ENCODE measurements at places on chromosomes 3 and 15. TPM values are rescaled to one million over a fixed set of nuclear protein-coding genes. Genes with fewer than 3 reads are reported as not detected.

DNA sequence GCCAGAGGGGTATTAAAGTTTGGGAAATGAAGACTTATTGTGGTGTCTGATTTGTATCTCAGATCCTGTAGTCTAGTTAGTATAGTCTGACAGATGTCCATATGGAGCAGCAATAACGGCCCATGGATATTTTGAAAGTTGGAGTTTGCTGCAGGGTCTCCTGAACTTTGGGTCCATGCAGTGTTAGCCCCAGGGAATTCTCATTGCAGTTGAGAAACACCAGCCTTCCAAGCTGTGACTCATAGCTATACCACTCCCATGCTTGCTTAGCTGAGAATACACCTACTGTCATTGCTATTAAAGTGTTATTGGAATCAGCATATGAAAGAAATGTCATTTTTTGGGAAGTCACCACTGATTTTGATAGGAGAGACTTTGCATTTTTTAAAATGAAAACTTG, 29.2 kb downstream of the TMOD2 start:
- no peaks in the 10 kb centered on the region for H3K27me3 ChIP-seq
- no peak for DNase-seq
- no peaks in the 10 kb centered on the region for H3K36me3 ChIP-seq
- H3K4me3 ChIP-seq, result no peak overlapping the region
- no peak overlapping the region for H3K27ac ChIP-seq

DNA sequence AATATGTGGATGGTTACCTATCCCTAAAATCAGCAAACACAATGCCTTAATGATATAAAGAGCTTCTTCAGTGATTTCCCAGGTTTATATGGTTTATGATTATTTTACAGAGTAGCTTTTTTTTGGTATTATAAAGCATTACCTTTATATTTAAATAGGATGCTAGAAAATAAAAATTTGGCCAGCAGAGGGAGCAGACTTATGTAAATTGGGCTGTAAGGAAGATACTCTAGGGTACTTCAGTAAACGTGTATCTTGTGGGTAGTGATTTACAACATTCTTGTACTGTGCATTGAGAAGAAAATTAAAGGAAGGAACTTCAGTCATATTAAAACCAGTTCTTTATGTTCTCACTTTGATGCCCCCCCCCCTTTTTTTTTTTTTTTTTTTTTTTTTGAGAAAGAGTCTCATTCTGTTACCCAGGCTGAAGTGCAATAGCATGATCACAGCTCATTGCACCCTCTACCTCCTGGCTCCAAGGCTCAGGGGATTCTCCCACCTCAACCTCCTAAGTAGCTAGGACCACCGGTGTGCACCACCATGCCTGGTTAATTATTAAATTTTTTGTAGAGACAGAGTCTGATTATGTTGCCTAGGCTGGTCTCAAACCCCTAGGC, 167.9 kb downstream of the BBX start:
- no peak overlapping the region for H3K4me3 ChIP-seq
- no peaks in the 10 kb centered on the region for H3K27me3 ChIP-seq
- DNase-seq, result no peak
- no peak overlapping the region for H3K27ac ChIP-seq
- H3K36me3 ChIP-seq, result no peaks in the 10 kb centered on the region
- H3K4me1 ChIP-seq, result no peaks in the 10 kb centered on the region

DNA sequence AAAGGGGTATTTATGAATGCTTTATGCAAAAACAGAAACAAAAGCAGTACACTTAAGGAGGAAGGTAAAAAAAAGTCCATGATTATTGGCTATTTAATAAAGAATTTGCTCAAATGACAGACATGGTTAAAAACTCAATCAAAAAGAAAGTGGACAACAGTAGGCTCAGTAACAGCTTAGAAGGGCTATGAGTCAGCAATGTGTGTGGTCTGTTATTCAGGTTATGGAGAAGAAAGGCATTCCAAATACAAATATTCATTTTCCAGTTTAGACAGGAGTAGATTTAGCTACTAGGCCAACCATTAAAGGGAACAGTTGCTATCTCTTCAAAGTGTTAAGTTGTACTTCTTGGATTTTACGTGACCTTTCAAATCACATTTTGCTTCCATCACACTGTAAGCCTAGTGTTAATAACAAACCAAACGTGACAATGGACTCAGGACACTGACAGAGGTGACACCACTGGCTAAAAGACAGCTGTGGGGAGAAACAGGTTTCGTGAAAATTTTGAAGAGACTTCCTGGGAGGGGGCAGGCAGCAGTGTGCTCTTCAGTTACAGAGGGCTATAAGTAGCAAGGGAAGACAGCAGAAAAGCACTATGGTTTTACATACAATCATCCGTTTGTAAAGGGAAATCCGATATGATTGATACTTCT, 41.7 kb upstream of the MYO5C start:
- no peaks in the 10 kb centered on the region for H3K27me3 ChIP-seq
- H3K4me3 ChIP-seq, result no peak overlapping the region
- H3K4me1 ChIP-seq, result peaks cover 43% of the 10 kb centered on the region
- H3K36me3 ChIP-seq, result peaks cover 2% of the 10 kb centered on the region
- H3K27ac ChIP-seq, result peak overlapping the region; percentile 87
- peak; percentile 87 for DNase-seq

CRTAP gene
- total RNA-seq, result 189 TPM

SKOR1 gene
- not detected for total RNA-seq
